ENCODE measurements at places on chromosomes 2 and 18.
A peak's percentile ranks its signal among the peaks of the same experiment; 100 is the strongest.

DNA sequence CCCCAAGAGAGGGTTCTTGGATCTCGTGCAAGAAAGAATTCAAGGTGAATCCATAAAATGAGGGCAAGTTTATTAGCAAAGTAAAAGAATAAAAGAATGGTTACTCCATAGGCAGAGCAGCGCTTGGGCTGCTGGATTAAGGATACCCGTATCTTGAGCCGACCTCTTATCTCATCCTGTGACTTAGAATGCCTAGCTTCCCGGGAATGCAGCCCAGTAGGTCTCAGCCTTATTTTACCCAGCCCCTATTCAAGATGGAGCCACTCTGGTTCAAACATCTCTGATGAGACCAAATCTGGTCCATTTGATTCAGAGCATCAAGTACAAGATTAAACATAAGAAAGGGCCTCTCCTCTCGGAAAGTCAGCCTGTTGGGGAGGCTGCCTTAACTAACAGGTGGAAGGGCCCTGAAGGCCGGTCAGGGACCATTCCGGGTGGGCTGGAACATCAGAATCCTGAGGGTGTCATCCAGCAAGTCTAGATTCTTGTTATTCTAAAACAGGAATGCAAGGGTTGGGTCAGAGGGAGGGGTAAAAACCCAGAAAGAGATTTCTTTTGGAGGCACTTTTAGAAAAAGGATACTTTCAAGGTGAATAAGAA is 5.8 kb downstream of the PSD4 start:
- DNase-seq = no peak

- no peak for DNase-seq
These were observed 159.5 kb downstream of the L3MBTL4 start for GRCh38 chr18:6255116-6255705.

- DNase-seq = no peak
These were observed 83.9 kb upstream of the ODC1 start for GRCh38 chr2:10531874-10532637.

GRCh38 chr2:9247177-9247576 is 40.6 kb downstream of the ASAP2 start:
- DNase-seq = no peak

GRCh38 chr2:6986301-6986911 is 69.2 kb downstream of the RNF144A start:
- no peak for DNase-seq

DNA sequence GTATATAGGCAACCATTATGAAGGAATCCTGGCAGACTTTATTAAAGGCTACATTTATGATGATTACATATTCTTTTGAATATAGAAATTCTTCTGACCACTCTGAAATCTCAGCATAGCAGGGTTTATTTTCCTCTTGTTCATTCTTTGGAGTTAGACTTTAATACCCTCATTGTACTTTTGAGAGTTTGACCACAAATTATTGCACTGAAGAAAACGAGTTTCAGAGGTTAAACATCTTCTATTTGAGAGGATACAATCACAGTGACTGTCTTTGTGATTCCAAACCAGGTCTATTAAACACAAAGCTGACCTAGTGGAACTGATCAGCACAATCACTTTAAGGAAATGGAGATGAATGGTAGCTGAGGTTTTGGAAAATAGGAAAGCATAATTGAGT is 71.3 kb downstream of the XIRP2 start:
- no peak for DNase-seq

DNA sequence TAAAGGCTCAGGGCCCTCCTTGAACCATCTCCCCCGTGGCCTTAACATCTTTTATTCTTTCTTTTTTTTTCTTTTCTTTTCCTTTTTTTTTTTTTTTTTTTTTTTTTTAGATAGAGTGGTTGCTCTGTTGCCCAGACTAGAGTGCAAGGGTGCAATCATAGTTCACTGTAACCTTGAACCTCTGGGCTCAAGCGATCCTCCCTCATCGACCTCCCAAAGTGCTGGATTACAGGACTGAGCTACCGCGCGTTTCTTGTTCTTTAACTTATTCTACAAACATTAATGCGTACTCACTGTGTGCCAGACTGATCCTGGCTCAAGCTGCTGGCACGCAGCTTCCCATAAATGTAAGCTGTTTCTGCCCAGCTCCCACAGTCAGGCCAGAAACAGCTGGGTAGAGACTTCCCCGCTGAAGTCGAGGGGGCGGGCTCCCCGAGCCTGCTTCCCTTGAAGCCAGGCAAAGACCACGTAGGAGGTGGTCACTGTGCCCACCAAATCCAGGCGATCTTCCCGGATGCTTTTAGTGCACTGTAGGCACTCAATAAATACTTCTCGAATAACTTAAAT is 29.2 kb upstream of the ATP6V1B1 start:
- peak; percentile 45 for DNase-seq

- no peak for DNase-seq
These were observed 153.4 kb downstream of the CAPN13 start for GRCh38 chr2:30653847-30654246.

GRCh38 chr2:212816267-212816666 is 277.7 kb upstream of the ERBB4 start:
- no peak for DNase-seq

DNA sequence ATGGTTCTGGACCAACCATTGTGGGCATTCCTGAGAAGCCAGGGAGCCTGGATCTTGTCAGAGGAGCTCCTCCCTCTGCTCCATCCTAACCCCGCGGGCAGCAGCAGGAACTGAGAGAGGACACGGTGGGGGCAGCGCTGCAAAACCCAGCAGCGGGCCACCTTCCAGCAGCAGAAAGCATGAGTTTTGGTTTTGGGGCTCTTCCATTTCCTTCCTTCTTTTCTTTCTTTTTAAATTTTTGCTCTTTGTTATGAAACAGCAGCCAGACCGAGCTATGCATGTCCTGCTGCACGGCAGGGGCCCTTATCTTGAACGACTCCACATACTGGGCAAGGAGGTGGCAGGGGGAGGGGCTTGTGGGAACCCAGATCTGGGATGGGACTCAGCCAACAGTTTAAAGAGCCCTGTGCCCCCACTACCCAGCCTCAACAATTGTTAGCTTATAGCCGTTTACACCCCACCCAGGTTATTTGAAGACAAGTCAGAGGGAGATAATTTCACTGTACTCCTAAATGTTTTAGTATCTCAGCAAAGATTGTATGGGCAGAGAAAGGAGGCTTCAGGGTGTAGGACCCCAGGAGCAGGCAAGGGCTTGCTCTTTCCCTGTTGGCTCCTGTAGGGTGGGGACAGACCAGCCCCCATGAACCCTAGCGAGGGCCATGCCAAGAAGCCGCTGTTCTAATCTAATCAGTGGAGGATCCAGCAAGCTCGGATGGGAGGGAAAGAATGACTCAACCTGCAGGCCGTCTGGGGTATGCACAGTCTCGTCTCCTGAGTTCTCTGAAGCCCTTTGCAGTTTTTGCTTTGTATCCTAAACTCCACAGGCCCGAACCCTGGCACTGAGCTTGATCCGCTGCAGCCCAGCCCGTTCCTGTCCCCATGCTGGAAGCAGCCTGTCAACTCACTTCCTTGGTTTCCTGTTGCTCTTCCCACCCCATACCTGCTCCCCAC is 75.3 kb downstream of the LRRFIP1 start:
- no peak for DNase-seq

- peak; percentile 62 for DNase-seq
These were observed 499.5 kb upstream of the MYT1L start for GRCh38 chr2:2830576-2830975.

GRCh38 chr2:211259831-211260476 is 703.6 kb downstream of the CPS1 start:
- DNase-seq = no peak

DNA sequence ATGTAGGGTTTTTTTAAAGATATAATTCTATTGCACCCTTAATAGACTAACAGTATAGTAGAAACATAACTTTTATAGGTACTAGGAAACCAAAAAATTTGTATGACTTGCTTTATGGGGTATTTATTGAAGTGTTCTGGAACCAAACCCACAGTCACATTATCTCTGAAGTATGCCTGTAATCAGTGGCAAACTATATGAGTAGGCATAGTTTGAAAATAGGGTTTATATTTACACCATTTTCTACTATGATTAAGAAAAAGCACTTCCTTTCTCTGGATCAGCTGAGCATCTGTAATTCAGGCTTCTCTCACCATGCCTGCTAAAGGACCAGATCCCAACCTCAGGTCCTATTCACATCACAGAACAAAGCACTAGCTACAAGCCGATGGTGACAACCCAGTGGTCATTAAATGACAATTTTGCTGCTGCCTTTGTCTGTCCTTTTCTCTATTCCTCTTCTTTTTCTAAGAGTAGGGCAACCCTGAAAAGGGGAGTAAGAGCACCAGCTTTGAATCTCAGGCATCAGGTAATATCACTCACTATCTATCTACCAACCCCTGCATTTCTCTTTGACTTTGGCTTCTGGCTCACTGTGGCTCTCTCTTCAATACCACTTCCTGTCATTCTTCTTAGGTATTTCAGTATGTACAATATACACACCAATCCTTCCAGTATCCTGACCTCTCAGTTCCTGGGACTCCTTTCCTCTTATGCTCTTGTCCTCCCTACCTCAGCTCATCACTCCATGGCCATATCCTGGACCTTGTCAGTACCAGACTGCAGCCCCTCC is 14.4 kb downstream of the NEMP2 start:
- DNase-seq = no peak

GRCh38 chr2:121626777-121627524 is 22.3 kb downstream of the CLASP1 start:
- no peak for DNase-seq

GRCh38 chr2:56231361-56231760 is 47.6 kb downstream of the CCDC85A start:
- no peak for DNase-seq

DNA sequence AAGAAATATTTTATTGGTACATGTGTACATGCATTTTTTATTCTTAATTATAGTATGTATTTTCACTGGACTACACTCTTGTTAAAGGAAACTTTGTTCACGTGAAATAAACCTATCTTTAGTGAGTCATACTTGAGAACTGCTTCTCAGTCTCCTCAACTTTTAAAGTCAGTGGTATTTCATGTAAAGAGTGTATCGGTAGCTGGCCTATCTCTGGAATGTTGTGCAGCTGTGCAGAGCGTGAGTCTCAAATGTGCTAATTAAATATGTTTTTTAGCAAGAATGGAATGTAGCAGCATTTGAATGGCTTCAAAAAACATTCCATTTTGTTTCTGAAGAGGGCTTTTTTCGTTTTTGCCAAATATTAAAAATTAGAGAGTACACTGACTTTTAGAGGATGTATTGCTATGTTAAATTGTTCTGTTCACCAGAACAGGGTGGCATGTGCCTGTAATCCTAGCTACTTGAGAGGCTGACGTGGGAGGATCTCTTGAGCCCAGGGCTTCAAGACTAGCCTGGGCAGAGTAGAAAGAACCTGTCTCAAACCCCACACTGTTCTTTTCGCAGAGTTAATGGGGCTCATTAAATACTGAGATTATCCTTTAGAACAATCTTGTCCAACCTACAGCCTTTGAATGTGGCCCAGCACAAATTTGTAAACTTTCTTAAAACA is 14.3 kb downstream of the SPTBN1 start:
- DNase-seq = no peak

- no peak for DNase-seq
These were observed 19.1 kb downstream of the MTCL1 start for GRCh38 chr18:8724452-8724851.

GRCh38 chr2:158928965-158929364 is 39.5 kb upstream of the TANC1 start:
- DNase-seq = no peak

- peak; percentile 68 for DNase-seq
These were observed 46.0 kb downstream of the SLC66A2 start for GRCh38 chr18:79905389-79905911.

DNA sequence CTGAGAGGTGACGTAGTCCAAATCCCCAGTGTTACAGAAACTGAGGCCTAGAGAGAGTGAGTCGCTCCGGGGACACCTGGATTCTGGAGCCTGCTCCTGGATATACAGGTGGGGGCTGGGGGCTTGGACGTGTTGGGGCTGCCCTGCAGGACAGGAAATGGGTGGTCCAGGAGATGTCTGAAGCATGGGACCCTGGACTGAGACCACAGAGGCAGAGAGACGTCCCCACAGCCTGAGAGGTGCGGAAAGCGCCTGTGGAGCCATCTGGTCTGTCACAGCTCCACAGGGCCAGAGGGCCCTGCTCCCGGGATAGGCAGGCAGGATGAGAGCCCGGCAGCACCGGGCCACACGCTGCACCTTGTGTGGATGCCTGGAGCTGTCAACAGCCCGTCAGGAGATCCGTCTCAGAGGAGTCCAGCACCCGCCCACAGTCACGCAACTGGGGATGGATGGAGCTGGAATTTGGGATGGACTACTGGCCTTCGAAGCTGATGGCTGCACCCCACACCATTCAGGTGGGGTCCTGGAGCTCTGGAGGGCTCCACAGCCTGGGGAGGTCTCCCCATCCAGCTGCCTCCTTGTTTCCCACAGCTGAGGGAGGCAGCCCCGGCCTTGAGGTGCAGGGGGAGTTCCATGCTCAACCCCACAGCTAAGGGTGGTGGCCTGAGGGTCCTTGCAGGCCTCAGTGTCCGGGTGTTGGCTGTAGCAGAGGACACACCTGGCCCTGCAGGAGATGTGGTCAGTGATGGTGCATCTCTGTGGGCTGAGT is 303.0 kb downstream of the NDUFA10 start:
- peak; percentile 64 for DNase-seq

- no peak for DNase-seq
These were observed 23.2 kb downstream of the GPR39 start for GRCh38 chr2:132439703-132440398.

DNA sequence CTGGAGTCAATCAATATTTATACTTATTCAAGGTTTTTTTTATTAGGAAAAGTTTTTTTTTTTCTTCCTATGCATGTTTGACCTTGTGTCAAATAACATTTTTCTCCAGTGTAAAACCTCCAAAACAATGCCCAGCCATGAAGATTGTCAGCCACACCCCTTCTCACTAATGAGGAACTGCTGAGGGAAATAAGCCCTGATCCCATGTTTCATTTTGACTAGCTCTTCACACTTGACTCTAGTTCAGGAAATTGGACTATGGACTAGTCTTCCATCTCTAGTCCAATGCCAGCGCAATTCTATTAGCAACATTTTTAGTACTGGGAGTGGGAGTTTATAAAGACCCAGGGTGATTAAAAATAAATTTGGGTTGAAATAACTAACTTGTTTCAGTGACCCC is 275.6 kb upstream of the CXCR4 start:
- DNase-seq = no peak

GRCh38 chr2:144443837-144444817 is 75.8 kb downstream of the ZEB2 start:
- no peak for DNase-seq

Data from coronary artery (tissue), 2 donors.